Activated CD8-positive, alpha-beta T cell treated with anti-CD3 and anti-CD28 coated beads for 36 hours (primary cell): ENCODE measurements at places on chromosomes 12 and 14. TPM values are rescaled to one million over a fixed set of nuclear protein-coding genes. Genes with fewer than 3 reads are reported as not detected.
A peak's percentile ranks its signal among the peaks of the same experiment; 100 is the strongest.

DNA sequence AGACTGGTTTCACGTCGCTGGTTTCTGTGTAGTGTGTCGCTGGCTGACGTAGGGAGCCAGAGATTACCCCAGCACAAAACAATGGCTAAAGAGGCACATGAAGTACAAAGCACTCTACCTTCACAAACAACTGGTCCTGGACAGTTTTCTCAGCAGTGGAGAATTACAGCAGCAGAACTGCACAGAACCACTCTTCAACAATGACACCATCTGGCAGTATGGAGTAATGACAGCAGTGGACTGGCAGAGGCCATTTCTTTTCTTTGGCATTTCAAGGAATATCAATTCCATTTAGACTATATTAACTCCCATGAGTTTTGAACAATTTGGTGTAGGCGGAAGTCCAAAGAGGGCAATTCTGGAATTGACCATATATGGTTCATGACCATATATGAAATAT, 1074.1 kb downstream of the AACS start:
- no peak for DNase-seq

GRCh38 chr14:50002926-50003212, 110.0 kb downstream of the ARF6 start:
- no peak for DNase-seq

DNA sequence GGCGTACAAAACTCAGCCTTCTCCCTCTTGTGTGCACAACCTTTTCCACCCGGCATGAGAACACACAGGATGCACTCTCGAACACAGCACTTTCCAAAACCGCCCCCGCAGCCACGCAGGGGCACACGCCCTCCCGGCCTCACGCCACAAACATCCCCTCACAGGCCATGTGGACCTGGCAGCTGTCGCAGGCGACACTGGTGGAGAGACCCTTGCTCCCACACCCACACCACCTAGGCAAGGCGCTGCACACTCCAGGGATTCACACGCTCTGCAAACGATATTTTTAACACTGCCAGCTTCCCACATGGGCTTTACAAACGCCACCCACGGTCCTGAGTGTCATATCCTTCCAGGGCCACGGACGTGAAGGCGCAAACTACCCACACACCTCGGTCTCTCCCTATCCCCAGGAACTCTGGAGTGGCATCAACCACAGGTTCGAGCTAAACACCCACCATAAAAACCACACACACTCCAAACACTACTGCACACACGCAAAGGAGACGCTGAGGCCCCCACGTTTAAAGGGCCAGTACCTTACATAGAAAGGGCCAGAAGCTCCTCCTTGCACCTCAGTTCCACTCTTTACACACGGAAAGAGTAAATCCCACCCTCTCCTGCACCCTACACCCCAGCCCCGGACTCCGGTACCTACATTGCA, 12.4 kb upstream of the ITGB7 start:
- DNase-seq = peak; percentile 83

DNA sequence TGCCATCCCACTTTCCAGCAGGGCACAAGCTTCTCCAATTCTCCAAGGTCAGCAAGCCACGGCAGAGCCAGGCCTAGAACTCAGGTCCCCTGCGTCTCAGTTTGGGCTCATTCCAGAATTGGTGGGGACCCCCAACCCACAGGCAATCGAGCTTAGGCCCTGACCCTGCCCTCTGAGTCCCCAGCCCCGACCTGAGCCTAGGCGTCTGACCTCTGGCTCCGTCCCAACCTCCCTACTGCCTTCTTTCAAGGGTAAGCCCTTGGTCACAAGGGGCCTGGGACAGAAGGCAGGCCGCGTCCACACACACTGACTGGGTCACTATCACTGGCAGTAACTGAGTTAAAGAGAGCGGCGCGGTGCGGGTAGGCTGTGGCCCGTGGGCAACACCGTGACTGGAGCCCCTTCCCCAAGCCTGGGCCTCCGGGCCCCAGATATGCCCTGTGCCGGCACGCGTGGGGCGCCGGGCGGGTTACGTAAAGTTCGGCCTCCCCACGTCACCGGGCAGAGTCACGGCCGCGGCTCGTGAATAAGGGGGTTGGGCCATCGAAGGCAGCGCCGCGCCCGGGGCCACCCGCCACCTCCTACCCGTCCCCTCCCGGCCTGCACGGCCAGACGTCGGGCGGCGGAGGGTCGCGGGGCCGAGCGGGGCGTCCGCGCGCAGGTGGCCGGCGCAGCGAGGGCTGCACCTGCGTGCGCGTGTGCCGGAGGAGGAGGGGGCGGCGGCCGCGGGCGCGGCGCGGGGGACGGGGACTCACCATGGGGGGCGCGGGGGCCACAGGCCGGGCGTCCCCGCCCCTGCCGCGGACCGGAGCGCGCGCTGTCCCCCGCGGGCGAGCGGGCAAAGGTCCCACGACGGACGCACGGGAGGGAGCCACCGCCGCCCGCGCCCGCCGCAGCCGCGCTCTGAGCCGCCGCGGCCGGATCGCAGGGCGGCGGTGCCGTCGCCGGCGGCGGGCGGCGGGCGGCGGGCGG, 516 bp downstream of the ANKRD9 start:
- no peak for DNase-seq

Gene L3HYPDH
- total RNA-seq = 12.3 TPM

GRCh38 chr12:127118251-127118650, 1148.7 kb upstream of the TMEM132C start:
- DNase-seq = no peak
